ENCODE measurements at places on chromosomes 7 and 10. TPM values are rescaled to one million over a fixed set of nuclear protein-coding genes. Genes with fewer than 3 reads are reported as not detected.

Gene ESYT2
- total RNA-seq: 79.8 TPM

- no peak for DNase-seq
These were observed 81.9 kb upstream of the PDCD4 start for GRCh38 chr10:110789604-110790433.

DNA sequence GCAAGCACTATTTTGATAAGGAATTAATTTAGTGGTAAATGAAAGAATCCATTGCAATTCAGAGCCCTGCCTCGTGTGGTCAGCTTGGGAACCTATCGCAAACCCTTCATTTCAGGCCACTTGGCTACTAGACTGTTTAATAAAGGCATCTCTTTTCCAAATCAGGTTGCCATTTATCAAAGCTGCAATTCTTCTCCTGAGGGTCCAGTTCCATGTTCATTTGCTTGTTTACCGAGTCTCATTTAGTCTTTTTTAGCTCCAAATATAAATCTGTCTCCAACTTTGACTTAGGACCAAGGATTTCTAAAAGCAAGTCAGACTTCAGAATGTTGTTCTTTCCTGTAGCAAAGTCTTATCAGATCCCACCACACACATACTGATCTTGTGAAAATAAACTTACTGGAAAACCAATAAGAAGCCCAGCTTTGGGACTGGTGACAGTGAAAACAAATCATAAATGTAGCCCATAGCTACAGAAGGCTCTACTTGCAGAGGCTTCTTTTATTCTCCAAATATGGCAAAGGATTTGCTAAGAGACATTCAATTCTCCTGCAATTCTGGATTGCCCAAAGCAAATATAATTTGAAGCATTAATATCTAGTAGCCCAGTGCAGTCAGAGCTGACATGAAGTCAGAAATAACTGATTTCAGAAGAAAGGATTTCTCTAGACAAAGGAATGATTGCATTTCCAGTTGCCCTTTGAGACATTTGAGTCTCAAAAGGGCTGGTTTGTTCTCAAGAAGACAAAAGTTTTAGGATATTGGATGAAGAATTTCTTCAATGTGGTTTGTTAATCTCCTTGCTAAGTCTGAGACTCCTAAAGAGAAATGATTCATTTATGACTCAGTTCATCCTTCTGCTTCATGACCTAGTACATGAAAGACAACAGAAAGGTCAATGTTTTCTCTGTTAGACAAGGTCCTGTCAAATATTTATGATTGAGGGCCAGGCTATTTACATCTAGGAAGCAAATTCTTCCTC lies 28.0 kb downstream of the PPP1R3C start:
- no peak for DNase-seq

GRCh38 chr7:106277976-106278375 lies 6.8 kb downstream of the NAMPT start:
- no peak for DNase-seq

DNA sequence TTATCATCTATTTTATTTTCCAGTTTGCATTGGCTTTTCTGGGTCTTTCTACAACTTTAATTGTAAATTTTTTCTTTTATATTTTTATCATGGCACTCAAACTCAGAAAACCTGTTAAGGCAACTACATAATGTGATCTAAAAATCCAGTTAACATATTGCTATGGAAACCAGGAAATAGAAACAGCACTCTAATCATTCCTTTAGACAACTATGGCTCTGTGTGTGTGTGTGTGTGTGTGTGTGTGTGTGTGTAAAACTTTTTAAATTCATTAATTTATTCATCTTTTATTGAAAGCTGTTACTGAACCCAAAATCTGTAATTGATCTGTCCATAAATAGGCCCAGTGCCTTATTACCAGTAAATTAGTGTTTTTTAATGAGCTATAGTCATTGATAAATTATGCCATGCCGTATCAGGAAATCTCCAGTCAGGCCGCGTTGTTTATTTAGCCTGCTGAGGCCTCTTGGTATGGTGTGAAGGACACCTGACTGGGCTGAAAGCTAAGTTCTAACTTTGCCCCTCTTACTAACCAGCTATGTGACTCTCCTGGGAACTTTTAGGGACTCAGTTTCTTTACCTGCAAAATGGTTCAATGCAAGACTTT lies 1.5 kb upstream of the MET start:
- DNase-seq: no peak
